ENCODE measurements at places on chromosomes 13 and 19.

- DNase-seq, result no peak
Observed at GRCh38 chr19:5136073-5136855, 167.4 kb downstream of the KDM4B start.

DNA sequence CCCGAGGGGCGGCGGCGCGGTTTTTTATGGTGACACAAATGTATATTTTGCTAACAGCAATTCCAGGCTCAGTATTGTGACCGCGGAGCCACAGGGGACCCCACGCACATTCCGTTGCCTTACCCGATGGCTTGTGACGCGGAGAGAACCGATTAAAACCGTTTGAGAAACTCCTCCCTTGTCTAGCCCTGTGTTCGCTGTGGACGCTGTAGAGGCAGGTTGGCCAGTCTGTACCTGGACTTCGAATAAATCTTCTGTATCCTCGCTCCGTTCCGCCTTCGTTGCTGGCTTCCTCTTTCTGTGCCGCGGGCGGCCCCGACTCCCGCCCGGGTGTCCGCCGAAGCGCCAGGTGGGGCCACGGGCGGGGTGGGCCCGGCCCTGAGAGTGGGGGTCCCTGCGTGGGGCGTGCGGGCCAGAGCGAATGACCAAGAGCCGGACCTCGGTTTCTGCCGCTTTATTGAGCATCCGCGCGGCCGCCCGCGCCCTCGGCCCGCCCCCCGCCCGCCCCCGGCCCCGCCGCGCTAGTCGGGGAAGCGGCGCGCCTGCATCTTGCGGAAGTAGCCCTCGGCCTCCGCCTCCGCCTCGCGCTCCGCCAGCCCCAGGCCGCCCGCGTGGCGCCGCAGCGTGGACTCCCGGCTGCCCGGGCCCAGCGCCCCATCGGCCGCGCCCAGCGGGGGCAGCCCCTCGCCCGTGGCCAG lies 9.6 kb downstream of the PLPPR3 start:
- no peak for DNase-seq

DNA sequence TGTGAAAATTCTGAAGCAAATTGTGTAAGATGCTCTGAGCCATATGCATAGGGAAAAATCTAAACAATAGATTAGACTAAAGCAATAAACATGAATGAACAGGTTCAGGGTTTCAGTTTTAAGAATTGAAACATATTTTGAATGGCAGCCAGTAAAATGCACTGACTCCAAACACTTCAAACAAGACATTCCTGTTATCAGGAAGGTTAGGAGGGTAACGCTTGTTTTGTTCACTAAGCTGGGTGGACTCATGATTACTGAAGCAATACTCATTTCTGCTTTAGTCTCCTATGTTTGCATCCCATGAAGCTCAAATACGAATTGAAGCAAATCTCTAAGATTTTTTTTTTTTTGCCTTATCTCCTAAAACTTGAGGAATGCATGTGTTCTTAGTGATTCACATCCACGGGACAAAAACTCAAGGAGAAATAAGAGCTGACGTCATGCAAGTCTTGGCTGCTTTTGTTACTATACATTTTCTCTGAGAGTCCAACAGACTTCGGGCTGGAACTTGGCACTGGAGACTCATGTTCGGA lies 29.1 kb upstream of the IGFL4 start:
- no peak for DNase-seq

- DNase-seq, result peak; percentile 81
Observed at GRCh38 chr19:19034204-19034624, 811 bp downstream of the ARMC6 start.

GRCh38 chr13:46104868-46105267 lies at the start of gene CPB2:
CPB2 (minus strand) TSS chr13:46105033; CDS start chr13:46105009, 24 bp downstream.
- DNase-seq, result no peak

- DNase-seq, result no peak
Observed at GRCh38 chr19:8192221-8192820, 16.8 kb upstream of the CERS4 start.

DNA sequence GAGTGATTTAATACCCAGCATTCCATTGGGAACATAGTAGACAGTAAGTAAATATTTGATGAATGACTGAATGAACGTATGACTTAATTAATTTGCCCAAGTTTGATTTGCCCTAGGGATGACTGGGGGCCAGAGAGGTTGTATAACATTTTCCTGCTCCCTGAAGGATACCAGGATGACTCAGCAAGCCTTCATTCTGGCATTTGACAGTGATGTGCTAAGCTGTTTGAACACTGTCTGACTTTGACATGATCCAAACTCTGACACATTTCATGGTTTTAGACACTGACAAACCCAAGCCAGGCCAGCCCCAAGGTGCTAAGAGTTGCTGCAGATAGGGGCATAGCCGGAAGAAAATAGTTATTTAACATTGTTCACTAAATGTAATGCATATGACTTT lies 53.4 kb upstream of the KLF12 start:
- DNase-seq, result no peak

DNA sequence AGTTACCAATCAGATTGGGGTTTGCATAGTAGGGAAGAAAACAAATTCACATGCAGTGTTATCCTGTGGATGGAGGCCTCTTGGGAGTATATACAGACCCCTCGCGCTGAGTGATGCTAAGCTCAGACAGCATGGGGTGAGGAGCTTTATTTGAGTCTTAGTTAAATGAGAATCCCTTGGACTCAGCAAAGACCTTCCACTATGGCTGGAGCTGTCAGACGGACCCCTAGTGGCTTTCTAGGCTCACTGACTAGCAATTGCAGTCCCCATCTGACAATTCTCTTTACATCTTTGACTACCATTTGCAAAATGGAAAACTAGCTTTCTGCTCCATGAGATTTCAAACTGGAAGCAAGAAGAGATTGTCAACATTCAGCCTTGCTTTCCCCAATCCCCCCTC lies 90.4 kb downstream of the STOML3 start:
- no peak for DNase-seq

DNA sequence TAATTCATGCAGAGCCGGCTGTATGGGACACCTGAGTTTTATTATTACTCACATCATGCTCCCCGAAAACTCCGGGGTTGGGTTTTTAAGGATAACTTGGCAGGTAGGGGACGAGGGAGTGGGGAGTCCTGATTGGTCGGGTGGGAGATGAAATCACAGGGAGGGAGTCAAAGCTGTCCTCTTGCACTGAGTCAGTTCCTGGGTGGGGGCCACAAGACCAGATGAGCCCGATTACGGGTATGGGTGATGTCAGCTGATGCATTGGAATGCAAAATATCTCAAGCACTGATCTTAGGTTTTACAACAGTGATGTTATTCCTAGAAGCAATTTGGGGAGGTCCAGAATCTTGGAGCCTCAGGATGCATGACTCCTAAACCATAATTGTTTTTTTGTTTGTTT lies 18.6 kb upstream of the COG3 start:
- DNase-seq, result no peak

DNA sequence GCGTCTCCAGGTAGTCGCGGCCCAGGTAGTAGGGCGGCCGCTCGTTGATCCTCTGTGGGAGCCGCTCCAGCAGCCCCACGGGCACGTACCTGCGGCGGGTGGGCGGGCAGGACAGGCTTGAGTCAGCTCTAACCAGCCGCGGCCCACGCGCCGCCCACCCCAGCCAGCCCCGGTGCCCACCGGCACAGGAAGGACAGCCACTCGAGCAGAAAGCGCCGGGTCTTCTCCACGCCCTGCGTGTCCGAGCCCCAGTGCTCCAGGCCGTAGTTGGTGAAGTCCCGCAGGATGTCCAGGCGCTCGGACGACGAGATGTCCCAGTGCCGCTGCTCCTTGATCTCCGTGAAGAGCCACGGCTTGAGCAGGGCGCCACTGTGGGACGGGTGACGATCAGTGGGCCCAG lies 877 bp upstream of the PRR22 start:
- no peak for DNase-seq

DNA sequence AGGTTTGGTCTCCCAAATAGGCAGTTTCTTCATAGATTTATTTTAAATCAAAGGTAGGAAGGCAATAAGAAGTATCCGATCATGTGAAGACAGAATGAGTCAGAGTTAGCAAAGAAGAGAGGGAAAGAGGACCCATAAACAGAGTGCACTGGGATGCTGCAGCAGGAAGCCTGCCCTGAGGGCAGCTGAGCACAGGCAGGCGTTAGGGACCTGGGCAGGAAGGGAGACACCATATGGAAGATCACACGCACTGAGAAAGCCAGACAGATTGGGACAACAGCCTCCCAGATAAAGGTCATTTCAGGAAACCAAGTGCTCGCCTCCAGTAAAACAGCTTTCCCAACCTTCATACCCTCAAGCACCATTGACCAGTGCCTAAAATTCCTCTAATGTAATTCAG lies 598.0 kb downstream of the EFNB2 start:
- no peak for DNase-seq

GRCh38 chr19:48608798-48609263 lies 2.3 kb downstream of the SPACA4 start:
- DNase-seq, result peak; percentile 57

GRCh38 chr19:681029-682019 lies 5.1 kb downstream of the FSTL3 start:
- peak; percentile 20 for DNase-seq

DNA sequence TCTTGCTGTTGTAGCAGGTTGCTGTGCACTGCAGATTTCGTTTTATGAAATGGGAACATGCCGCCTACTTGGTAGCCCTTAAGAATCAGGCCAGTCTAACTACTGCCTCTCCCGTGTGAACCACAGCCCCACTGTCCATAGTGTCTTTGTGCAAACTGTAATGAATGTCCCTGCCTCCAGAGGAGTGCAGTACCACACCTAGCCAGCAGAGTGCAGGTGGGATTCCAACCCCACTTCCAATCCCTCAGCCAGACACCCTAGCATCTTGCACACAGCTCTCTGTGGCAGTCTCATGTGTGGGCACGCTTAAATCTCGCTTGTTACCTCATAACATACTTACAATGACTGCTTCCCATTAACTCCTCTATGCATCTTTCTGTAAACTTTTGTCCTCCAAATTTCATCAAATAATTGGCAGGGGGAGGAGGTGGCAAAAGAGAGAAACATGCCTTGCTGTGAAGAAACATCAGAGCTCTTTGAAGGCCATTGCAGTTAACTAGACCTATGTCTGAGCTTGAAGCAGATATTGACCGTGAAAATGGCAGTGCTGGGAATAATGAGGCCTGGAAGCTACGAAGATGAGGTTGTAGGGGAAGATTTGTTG lies 47.2 kb downstream of the ZAR1L start:
- peak; percentile 54 for DNase-seq

GRCh38 chr19:2035590-2035991 lies 15.5 kb downstream of the MKNK2 start:
- DNase-seq, result no peak

DNA sequence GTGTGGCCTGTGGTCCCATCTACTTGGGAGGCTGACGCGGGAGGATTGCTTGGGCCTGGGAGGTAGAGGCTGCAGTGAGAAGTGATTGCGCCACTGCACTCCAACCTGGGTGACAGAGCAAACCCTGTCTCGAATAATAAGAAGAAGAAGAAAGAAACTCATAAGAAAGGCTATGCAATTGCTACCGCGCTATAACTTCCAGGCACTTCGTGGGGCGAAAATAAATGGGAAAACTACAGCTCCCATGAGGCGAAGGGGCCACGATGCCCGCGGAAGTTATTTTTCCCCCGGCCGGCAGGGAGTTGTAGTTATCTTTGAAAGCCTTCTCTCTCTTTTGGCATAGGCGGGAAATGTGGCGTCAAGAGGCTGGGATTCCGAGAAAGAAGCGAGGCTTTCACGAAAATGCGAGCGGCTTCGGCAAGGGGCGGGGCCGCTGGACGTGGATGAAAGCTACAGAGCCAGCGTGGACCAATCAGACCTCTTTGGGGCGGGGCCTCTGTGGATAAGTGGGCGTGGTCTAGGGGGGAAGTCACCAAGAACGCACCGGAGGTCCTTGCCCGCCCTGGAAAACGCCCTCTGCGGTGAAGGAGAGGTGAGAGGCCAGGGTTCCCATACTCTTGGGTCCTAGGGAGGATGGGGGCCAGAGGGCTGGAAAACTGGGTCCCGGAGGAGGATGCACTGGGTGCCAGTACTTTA lies at the start of gene NUCB1:
NUCB1 (plus strand) TSS at position 532 of the 696 bp plus-strand sequence. CDS start 485 bp downstream, outside the sequence.
- peak; percentile 99 for DNase-seq

DNA sequence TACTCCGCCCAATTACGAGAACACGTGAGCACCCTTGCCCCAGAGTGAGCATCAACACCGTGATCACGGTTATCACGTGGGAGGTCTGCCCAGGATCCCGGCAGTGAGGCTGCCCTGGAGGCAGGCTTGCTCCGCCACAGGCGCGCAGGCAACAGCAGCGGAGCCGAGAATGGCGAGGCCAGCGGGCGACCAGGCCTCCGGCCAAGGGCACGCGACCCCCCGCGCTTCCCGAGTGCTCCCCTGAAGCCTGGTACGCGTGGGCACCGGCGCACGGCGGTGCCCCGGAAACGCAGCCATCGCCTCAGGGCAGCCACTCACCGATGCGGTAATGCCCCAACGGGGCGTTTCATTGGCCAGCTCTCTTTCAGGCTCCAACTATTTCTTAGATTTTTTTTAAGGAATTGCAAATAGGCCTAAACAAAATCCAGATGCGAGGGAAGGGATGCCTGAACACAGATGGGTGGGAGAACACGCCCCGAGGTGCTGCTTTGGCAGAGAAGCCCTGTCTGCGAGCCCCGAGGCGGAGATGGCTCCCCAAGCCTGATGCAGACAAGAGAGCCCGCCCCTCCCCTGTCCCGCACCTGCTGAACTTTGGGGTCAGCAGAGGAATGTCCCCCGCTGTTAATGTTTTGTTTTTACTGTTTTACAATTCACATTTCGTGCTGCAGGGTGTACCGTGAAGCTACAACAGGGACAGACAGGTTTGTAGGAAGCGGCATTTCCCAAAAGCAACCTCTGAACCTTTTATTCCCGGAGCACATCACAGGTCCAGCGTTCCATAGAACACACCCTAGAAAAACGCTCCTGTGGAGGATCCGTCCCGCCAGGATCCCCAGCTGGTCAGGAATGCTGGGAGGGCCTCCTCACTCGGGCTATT lies 132.7 kb downstream of the ZDHHC20 start:
- no peak for DNase-seq

DNA sequence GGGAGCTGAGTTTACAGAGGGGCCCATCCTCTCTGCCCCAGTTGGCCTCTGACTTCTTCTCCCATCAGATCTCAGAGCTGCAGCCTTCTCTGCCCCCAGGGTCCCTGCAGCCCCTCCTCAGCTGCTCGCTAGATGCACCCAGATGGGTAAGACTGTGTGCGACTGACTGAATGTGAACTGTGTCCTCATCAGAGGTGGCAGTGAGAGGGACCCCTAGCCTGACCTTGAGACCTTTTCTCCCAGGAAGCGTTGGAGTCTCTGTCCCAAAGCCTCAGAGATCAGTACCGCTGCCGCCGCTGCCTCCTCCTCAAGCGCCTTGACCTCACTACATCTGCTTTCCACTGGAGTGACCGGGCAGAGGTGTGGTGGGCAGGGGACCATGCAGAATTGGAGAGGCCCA lies 2.4 kb downstream of the FAM98C start:
- DNase-seq, result no peak

All from stimulated activated CD4-positive, alpha-beta T cell treated with anti-CD3 and anti-CD28 coated beads, Interleukin-4, amount 100 ng/mL, for 24 hours (primary cell).